Erythroblast (primary cell): ENCODE measurements at places on chromosomes 3 and 15.

GRCh38 chr3:26081166-26081565 lies 291.3 kb downstream of the OXSM start:
- no peak for DNase-seq

DNA sequence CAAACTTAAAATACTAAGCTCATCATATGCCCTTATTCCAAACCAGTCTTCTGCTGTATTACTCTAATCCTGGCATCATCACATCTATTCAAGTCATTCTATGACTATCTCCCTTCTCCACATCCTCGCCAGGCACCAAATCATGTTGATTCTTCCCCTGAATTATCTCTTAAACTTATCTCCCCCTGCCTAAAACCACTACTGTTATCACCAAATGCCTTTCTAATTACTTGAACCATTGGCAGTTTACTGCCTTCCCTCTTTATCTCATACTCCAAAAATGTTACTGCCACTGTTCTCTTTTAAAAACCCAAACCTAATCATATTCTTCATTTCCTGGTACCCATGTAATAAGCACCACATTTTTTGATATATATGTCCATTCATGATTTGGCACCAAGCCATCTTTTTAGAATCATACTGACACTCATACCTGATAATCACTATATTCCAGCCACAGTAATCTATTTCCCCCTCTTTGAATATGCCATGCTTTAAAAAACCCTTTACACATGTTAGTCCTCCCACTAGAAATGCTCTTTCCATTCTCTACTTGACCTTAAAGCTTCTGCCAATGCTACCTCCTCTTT lies 126.8 kb downstream of the PEAK1 start:
- DNase-seq, result peak; percentile 50

DNA sequence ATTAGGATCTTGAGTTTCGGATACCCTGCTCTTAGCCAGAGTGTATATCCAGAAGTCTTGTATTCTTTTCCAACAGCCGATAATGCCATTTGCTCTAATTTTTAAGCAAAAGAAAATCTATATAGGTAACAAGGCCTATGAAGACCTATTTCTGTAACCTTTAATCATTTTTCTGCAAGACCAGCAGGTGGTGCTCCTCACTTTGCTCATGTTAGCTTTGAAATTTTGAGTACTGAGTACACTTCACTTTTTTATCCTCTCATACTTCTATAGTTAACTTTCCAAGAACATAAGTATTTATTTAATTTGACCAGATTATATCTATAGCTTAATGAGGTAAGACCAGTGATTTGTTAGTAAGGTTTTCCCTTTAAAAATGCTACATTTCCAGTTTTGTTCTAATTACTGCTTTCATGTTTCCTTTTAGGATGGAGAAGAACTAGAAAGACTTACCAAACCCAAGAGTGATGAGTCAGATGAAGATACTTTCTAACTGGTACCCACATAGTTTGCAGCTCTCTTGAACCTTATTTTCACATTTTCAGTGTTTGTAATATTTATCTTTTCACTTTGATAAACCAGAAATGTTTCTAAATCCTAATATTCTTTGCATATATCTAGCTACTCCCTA lies 20.5 kb downstream of the SLC35A5 start:
- peak; percentile 50 for DNase-seq

GRCh38 chr3:101154401-101154800 lies 161.2 kb upstream of the ABI3BP start:
- peak; percentile 13 for DNase-seq

DNA sequence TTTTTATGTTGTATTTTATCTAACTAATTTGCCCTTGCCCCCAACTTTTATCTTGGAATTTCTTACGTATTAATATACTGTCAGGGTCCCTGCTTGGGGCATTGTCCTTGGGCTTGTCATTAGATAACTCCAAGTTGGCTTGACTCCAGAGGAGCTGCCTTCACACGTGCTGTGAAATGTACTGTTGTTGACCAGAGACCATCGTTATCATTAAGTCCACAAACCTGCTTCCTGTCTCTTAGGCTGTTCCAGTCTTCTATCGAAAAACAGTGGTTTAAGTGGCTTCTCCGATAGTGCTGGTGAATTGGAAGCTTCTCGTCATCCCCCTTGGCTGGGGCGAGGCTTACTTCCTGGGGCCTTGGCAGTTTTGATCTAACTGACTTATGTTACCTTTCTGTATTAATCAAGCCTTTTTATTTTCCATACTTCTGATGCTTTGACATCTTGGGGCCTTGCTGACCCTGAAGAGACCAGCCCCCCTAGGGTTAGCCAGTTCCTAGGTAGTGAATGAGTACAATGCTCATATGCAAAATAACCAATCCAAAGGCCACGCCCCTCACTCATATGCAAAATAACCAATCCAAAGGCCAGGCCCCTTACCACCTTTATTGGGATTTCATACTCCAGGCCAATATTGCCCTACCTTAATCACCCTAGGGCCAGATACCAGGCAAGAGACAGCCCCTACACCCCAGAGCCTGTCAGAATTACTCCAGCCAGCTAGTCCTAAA lies 164.5 kb downstream of the IGF1R start:
- DNase-seq, result peak; percentile 83

GRCh38 chr15:98700519-98700918 lies 52.2 kb downstream of the IGF1R start:
- no peak for DNase-seq

DNA sequence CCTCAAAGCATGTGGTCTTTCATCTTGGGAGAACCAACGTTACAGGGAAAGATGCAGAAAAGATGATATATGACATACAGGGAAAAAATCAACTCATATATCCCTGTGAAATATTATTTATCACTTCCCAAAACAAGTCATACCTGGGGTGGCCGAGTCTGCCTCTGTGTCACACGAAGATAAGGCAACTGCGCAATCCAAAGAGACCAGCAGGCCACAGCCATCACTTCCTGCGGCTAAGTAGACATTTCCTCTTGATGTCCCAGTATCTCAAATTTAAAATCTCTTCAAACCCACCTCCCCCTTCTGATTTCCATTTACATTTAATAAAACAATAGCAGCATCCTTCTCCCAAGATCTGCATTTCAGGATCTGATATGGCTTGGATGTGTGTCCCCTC lies 71.5 kb downstream of the IGF2BP2 start:
- no peak for DNase-seq

GRCh38 chr15:70418943-70419342 lies 321.2 kb upstream of the TLE3 start:
- DNase-seq, result no peak

DNA sequence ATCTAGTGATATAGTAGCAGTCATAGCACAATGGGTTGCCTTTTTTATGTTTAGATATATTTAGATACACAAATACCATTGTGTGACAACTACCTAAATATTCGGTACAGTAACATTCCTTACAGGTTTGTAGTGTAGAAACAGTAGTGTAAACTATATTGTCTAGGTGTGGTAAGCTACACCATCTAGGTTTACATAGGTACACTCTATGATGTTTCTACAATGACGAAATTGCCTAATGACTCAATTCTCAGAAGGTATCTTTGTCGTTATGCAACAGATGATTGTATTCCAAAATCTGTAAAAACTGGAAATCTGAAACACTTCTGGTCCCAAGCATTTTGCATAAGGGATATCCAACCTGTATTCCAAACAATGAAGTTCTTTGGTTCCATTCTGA lies 24.3 kb downstream of the PLOD2 start:
- DNase-seq, result no peak

GRCh38 chr3:119187266-119187665 lies 13.9 kb downstream of the UPK1B start:
- no peak for DNase-seq

- no peak for DNase-seq
Measured at GRCh38 chr3:150771600-150771999, 8.6 kb upstream of the SIAH2 start.

GRCh38 chr3:42148982-42149432 lies 57.9 kb downstream of the TRAK1 start:
- no peak for DNase-seq

DNA sequence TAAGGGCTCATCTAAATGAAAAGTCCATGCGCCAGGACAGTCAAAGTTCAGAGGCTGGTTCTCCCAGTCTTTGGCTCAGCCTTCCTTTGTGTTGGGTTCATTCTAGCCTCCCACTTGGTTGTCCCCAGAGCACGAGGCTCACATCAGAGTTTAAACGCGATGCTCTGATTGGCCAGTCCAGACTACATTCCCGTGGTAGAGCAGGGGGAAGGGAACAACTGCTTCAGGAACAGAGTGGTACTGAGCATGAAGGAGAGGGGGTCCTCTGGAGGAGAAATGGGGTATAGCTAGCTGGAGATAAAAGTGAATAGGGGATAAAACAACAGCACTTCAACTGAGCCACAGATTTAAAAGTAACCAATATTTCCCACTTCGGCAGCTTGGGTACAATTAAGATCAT lies 32.2 kb downstream of the ANAPC13 start:
- DNase-seq, result no peak

- DNase-seq, result no peak
Measured at GRCh38 chr3:41394896-41395295, 195.6 kb downstream of the CTNNB1 start.

DNA sequence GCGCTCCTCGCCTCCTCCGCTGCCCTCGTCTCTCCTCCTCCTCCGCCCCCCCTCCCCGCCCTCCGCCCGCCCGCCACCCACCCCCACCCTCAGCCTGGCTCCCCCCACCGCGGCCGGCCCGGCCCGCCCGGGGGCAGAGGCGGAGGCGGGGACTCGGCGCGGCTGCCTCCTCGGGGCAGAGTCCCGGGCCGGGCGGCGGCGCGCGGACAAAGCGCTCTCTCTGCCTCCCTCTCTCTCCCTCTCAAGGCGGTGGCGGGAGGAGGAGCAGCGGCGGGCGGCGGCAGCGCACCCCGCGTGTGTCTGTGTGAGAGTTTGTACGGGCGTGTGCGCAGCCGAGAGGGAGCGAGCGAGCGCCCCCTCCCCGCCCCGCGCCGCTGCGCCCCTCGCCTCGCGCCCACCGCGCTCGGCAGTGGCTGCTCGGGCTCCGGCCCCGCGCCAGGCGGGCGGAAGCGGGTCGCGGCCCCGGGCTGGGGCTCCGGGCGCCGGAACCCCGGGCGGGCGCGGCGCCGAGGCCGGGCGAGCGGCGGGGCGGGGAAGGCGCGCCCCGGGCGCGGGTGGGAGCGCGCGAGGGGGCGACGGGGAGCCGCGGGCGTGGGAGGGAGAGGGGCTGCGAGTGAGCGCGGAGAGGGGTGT lies at the start of gene IGF2BP2:
Gene IGF2BP2 (minus strand): TSS at position 37 of the 633 bp plus-strand sequence. CDS start 82 bp downstream, outside the sequence.
- DNase-seq, result peak; percentile 87

DNA sequence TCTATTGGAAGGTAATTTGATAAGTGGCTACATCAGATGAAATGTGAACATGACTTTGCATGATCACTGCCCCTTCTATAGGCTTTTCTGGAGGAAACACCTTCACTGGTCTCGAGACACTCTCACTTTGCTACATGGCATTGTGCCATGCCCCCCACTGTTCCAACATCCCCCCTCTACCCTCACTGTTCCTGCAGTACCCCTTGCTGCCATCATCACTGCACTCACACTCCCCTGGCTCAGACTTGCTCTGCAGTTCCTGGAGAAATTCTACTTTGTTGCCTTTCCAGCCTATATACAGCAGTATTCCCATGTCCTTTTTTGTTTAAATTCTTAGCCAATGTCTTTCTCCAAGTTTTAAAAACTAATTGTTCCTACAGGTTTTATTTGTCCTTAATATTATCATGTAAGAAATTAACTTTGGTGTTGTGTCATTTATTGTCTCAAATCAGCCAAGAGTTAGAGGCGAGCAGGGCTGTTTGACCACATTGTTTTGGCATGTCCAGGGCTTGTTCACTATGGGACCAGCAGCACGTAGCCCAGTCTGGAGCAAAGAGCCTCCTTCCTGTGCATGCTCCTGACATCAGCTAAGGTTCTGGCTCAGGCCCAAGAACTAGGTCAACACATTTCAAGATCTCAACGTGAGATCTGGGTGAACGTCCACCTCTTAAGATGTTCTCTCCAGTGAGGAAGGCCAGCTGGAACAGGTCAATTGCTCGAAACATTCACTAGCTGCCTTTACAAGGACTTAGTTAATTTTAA lies 246.4 kb downstream of the SLC9A9 start:
- DNase-seq, result no peak

GRCh38 chr3:110181226-110181625 lies 843.9 kb upstream of the DPPA4 start:
- no peak for DNase-seq

- no peak for DNase-seq
Measured at GRCh38 chr15:94457661-94458060, 226.3 kb downstream of the MCTP2 start.

- no peak for DNase-seq
Measured at GRCh38 chr3:82505079-82505756, 743.8 kb upstream of the GBE1 start.

DNA sequence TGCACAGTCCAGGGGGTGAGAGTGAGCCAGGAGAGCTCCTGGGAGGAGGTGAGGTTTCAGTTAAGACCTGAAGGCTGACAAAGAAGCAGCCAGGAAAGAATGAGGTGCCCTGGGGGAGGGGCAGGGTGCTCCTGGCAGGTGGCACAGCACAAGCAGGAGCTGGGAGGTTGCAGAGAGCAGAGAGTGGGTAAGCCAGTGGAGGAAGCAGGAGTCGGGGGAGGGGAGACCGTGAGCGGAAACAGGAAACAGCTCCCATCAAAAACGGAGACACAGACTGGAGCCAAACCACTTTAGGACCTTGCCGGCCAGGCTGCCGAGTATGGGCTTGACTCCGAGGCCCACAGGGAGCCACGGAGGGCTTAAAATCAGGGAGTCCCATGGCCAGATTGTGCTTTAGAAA lies 12.1 kb upstream of the FBLN2 start:
- DNase-seq, result no peak

- no peak for DNase-seq
Measured at GRCh38 chr15:52496776-52497470, 31.8 kb downstream of the MYO5A start.

DNA sequence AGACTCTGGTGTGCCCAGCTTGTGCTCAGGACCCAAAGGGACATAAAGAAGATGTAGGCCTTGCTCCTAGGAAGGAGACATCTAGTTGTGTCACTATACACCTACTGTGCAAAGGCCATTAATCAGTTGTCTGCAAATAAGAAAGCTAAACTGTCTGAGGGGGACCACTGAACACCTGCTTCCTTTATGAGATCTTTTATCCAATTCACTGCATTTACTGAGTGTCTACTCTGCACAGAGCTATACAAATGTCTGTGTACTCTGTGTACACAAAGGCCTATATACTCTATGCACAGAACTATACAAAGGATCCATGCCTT lies 124.8 kb downstream of the CTNNB1 start:
- DNase-seq, result no peak

GRCh38 chr3:119582178-119582577 lies 2.9 kb downstream of the ADPRH start:
- no peak for DNase-seq

DNA sequence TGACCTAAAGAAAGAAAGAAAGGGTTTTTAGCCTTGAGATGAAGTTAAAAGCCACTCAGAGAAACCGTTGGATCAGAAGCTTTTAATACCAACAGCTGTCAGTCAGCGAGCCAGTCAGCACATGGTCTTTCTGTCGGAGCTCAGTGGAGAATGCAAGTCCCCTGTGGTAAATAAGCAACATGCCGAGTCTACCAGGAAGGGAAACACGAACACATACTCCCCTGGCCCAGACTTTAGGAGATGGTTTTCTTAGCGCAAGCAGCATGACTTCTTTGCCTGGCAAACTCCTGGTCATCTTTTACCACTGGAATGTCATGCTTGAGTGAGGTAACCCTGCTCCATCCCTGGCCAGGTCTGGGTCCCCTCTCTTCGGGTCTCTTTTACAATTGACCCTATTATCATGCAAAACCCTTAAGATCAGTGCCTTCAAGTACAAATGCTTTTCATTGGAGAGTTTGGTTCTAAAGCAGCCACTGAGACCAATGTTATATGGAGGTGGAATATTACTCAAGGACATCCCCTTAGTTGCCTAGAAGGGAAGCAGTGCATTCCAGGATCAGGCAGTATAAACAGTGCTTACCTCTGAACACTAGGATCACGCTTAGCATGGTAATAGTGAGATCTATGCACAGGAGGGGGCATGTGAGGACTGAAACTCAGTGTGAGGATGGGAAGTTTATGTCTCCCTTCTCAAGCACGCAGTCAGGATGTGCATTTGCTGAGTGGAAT lies 28.2 kb downstream of the SLCO3A1 start:
- DNase-seq, result no peak
